ENCODE measurements at places on chromosomes 3 and 15. TPM values are rescaled to one million over a fixed set of nuclear protein-coding genes. Genes with fewer than 3 reads are reported as not detected.

Gene CLCN2
- 73.2 TPM for total RNA-seq

Gene DUOXA2
- 1.3 TPM for total RNA-seq

Gene RASGRP1
- total RNA-seq, result 1.0 TPM

Gene GNB5
- total RNA-seq, result 9.2 TPM

Gene ANKRD63
- not detected for total RNA-seq

Gene KCNAB1
- total RNA-seq, result 3.3 TPM

Gene FAM107A
- total RNA-seq, result 7.8 TPM

Gene GNL3
- total RNA-seq, result 56.5 TPM

Gene DNAJC17
- 36.9 TPM for total RNA-seq

Gene CYP1A1
- total RNA-seq, result not detected

Gene SNURF
- 3.7 TPM for total RNA-seq

Gene DPPA2
- not detected for total RNA-seq

Gene CNTN3
- total RNA-seq, result 8.4 TPM

Gene LYZL4
- not detected for total RNA-seq

Gene RETNLB
- total RNA-seq, result 58.5 TPM

Gene SLC9C1
- 0.45 TPM for total RNA-seq

Gene SNX22
- total RNA-seq, result 0.73 TPM

Gene STARD5
- 32.7 TPM for total RNA-seq

Gene NOP10
- total RNA-seq, result 139 TPM

GRCh38 chr3:50278880-50279224, at the start of gene LSMEM2:
LSMEM2 (plus strand) TSS chr3:50279087; CDS start chr3:50279114, 27 bp downstream.
- no peak for DNase-seq

DNA sequence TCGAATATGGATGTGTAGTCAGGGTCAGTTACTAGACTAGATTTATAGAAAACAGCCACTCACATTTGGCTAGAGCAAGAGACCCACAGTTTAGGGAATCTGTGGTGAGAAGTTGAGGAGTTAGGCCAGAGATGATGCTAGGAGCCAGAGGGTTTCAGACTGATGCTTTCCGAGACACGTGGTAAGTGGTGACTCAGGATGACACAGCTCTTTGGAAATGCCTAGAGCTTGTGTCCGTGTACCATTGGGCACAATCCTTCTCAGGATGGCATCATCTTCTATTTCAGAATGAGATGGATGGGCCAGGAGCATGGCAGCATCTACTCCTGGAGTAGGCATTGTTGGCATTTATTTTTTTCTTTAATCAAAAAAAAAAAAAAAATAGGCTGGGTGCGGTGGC, 28.5 kb downstream of the PTPRG start:
- DNase-seq, result no peak

DNA sequence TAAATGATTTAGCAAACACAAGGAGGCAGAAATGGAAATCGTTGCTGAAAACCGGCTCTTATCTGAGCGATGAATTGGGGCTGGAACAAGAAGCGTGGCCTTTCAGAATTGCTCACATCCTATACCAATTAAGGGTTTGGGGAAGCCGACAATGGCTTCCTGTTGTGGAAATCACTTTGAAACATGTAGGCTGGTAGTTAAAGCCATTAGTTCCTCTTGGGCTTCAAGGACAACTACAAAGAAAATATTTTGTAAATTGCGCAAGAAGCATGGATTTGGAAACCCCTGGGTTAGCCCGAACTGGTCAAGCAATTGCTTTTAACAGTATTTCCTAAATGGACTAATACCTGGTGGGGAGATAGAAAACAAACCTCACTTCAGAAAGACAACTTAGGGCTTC, 182.4 kb downstream of the ADAMTS9 start:
- no peak for DNase-seq

GRCh38 chr3:172557515-172558220, 34.4 kb upstream of the TNFSF10 start:
- DNase-seq, result no peak

GRCh38 chr15:92654662-92655061, 913 bp downstream of the FAM174B start:
- no peak for DNase-seq

DNA sequence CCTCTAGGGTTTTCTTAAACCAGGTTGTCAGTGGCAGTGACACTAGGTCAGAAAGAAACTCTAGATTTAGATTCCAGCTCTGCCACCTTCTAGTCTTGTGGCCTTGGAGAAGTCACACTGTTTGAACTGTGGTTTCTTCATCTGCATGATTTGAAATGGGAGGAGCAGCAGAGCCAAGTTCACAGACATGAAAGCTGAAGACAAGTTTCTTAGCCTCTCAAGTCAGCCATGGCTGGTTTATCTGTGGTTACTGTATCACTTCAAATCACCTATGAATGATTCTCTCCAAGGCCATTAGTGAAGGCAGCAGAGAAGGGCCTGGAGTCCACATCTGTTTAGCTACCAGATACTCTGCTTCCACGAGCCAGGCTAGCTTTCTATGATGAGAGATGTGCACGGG, 15.6 kb downstream of the CLEC3B start:
- DNase-seq, result no peak

DNA sequence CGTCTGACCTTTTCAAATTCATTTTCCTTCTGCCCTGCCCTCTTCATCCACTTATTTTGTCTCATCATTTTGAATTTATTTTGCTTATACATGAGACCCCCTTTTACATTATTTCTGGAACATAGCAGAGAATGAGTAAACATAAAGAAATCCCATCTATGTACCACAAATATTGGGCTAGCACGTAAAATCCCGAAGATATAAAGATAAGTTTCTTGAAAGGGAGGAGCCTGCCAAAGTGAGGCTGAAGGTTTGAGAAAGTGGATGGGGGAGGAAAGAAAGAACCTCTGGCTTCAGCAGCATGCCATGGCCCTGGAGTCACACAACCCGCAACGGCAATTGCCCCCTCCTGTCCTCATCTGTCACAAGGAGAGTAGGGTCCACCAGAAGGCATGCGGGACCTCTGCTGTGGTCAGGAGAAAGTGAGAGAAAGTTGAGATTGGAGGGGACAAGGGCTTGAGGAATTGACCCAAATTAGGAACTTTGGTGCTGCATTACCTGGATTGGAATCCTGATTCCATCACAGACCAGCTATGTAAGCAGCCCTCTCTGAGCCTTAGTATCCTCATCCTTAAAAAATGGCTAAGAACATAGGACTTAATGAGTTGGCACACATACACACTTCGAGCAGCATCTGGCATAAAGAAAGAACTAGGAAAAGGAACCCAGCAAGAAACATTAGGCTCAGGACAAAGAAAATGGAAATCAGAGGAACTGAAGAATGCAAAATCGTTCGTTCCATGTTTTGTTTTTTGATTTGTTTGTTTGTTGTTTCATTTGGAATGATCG, 53.7 kb upstream of the GYG1 start:
- no peak for DNase-seq

DNA sequence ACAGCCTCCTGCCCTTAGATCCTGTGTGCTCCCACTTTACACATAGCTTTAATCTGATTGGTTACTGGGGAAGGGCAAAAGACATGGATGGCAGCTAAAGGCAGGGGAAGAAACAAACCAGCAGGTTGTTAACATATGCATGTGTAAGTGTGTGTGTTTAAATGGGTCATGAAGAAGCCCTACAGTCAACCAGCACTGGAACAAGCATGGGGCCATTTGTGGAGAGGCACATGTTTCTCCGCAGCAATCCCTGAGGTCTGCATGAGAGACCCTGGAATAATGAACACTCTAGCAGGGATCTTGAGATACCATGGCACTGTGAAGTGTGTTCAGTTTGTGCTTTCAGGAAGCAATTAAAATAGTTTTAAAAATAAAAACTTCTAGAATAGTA, 6.0 kb downstream of the KLF13 start:
- DNase-seq, result no peak

GRCh38 chr3:100158918-100159330, 44.6 kb upstream of the FILIP1L start:
- DNase-seq, result no peak

GRCh38 chr15:99438691-99439523, 126.9 kb upstream of the MEF2A start:
- DNase-seq, result peak; percentile 4

- no peak for DNase-seq
These were observed 75.2 kb downstream of the FBXL22 start for GRCh38 chr15:63672369-63672768.

- no peak for DNase-seq
These were observed 7.1 kb upstream of the RPL29 start for GRCh38 chr3:52002748-52003147.

- DNase-seq, result no peak
These were observed 19.9 kb upstream of the TATDN2 start for GRCh38 chr3:10228248-10228950.

- no peak for DNase-seq
These were observed 94.2 kb downstream of the CBLB start for GRCh38 chr3:105774444-105775180.

DNA sequence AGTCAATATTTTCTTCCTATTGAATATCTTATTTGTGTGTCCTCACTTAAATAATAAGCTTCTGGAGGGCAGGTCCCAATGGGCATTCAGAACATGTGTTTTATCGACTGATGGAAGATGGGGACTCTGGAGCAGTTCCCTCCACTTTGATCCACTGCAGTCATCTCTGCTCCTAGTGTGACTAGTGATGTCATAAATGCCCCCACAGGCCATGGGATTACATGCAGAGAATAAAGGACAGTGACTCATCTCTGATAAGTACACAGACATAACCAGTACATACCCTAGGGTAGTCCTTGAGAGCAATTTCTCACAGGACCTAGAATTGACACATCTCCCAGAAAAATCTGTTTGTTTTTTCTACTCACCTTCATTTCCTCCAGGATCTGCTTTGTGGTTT, 49.4 kb upstream of the FMN1 start:
- no peak for DNase-seq

GRCh38 chr3:126540342-126540849, 16.4 kb downstream of the CHST13 start:
- no peak for DNase-seq

DNA sequence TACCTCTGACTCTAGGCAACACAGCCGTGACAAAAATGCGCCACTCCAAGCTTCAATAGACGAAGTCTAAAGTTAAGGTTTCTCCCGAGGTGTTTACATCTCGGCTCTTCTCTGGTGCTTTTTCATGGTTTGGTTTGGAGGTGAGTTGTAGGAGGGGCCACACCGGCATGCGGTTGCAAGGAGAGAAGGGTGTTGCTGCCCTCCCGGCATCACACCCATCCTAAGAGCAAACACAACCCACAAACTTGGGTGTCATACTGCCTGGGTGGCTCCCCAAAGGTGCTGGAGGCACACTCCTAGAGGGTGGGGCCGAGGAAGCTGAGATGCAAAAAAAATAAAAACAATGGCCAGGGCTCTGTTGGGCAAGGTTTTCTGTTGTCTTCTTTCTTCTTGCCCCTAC, 225.2 kb upstream of the ICE2 start:
- no peak for DNase-seq

GRCh38 chr15:62439543-62440016, 274.5 kb upstream of the C2CD4B start:
- no peak for DNase-seq

- DNase-seq, result no peak
These were observed 44.4 kb downstream of the CADPS start for GRCh38 chr3:62830727-62831322.

DNA sequence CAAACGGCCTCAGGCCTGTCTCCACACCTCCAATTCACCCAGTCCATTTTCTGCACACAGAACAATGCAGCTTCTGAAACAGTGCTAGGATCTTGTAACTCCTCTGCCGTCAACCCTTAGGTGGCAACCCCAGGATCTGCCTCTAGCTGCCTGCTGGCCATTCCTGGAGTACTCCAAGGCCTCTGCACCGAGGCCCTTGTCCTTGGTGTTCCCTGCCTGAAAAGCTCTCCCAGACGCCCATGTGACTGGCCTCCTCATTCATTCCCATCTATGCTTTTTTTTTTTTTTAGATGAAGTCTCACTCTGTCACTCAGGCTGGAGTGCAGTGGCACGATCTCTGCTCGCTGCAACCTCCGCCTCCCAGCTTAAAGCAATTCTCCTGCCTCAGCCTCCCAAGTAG, 18.3 kb downstream of the RAB43 start:
- DNase-seq, result no peak

DNA sequence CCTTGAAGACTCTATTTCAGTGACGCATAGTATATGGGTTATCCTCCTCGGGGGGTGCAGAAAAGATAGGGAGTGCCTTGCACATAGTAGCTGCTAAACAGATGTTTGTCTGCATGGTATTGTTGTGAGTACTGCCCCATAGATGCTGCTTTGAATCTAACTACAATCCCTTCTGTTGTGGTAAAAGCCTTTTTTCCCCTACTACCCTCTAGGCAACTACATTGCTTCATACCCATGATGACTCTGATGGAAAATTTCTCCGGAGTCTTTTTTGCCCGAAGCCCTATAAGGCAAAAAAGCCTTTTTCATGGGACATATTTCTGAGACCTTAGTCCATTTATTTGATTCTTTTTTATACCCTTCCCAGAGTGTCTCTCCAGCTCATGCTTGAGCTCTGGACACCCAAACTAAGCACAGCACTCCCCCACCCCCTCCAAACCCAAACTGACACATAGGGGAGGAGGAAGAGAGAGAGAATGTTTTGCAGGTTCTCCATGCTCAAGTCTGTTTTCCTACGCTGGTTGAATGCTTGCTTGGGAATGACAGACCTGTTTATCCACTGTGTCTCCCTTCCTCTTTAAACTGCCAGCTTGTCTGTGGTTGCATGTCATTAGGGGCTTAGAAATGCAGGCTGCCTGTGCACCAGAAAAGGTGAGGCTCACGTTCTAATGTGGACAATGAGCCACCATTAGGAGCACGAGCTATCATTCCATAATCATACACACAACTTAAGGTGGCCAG, 52.9 kb downstream of the LRTM1 start:
- DNase-seq, result no peak

Measured in left colon (tissue), 2 donors.